GM12878 (cell line): ENCODE measurements at places on chromosomes 16 and 17. TPM values are rescaled to one million over a fixed set of nuclear protein-coding genes. Genes with fewer than 3 reads are reported as not detected.

DNA sequence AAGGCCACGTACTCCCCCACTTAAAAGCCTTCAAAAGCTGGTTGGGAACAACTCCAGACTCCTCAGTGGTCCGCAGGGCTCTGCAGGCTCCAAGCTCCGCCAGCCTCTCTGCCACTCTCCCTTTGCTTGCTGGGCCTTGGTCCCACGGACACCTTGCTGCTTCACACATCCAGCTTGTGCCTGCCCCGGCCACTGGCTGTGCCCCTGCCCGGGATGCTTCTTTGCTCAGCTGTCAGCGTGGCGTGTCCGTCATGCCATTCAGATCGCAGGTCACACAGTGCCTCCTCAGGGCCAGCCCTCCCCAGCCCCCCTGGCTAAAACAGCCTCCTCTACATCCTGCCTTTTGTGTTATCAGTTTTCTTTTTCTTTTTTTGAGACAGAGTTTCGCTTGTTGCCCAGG lies 11.8 kb downstream of the ASPHD1 start:
- DNase-seq = no peak

Gene SOX15
- 0.19 and 0.28 TPM in 2 replicates for total RNA-seq

DNA sequence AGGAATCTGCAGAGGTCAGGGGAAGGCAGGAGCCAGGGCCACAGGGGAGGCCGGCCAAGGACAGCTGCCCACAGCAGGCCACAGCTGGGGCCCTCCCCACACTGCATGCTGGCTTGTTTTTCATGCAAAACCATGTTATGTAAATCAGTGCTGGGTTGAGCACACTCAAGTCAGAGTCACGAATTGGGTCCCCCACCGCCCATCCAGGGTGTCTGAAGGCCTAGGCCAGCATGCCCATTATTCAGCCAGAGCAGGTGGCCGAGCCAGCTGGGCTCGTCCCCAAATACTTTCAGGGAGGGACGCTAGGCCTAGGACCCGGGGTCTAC lies 51.2 kb upstream of the TOB1 start:
- no peak for DNase-seq

Gene CD300LB
- total RNA-seq = 0.08 and 0.23 TPM in 2 replicates

DNA sequence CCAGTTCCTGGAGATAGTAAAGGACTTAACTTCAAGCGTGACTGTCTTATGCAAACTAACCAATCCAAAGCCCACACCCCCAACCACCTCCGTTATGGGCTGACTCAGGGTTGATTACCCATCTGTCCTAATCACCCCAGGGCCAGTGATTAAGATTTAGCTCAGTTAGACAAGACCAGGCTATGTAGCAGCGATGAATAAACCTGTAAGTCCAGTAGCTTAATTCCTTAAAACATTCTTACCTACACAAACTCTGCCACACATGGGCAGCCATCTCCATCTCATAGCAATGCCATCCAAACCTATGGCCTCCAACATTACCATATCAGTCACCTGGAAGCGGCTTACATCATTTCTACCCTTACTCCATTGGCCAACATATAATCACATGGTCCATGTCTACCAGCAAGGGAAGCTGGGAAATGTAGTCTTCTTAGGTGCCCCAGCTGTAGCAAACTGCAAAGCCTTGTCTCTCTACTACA lies 266.7 kb downstream of the SHISA9 start:
- no peak for DNase-seq

- no peak for DNase-seq
Measured at GRCh38 chr16:77043076-77043475, 147.9 kb upstream of the MON1B start.

GRCh38 chr17:61846761-61847375 lies 16.5 kb downstream of the BRIP1 start:
- DNase-seq = no peak

DNA sequence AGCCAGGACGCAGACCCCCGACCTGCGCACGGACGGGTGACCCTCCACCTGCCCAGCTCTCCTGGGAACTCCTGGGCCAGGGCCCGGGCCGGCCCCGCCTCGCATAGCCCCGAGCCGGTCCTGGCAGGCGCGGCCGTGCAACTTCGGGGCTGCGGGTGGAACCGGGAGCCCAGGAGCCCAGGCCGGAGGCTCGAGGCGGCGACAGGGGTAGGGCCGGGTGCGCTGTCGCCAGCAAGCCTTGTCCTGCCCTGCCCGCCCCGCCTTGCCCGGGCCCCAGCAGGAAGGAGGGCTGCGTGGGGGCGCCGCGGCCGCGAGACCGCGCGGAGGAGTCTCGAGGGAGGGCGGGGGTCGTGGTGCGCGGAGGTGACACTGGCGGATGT lies 408 bp downstream of the LMF1 start:
- DNase-seq = no peak

Gene TPSG1
- not detected in 2 replicates for total RNA-seq

DNA sequence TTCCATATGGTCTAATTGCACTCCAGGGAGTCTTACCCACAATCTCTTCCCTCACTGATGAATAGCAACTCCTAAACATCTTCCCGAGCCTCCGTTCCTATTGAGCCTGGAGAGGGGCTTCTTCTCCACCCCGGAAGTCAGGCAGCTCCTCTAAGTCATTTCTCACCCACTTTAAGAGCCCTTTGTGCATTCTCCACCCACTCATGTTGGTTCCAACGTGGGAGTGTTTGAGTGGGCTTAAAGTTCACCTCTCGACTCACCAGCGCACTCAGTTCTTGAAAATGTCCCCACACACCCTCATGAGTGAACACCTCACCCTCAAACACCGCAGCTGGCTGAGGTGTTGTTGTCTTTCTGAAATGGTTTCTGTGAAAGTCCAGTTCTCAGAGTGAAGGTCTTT lies 67.6 kb downstream of the TMEM114 start:
- no peak for DNase-seq

- no peak for DNase-seq
Measured at GRCh38 chr16:17887963-17888362, 417.2 kb upstream of the XYLT1 start.

Gene HS3ST2
- not detected in 2 replicates for total RNA-seq

Gene TAOK1
- total RNA-seq = 26.3 and 27.1 TPM in 2 replicates

DNA sequence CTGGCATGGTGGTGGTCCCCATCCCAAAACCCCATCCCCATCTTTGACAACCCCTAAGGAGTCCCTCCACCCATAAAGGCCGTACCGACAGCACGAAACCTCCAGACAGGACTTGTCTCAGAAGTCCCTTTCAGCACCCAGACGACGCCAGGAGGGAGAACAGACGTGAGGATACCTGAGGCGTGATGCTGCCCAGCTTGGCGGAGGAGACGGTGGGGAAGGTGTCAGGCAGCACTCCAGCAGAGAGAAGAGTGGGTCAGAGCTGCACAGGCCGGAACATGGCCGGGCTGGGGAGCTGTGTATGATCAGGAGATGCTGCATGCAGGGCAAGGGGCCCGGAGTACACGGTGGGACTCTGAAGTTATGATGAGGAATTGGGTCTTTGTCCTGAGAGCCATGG lies 244.2 kb downstream of the GSG1L start:
- DNase-seq = no peak

Gene CDH15
- total RNA-seq = not detected in 2 replicates

Gene SEPTIN1
- total RNA-seq = 124 and 125 TPM in 2 replicates

GRCh38 chr16:57959804-57960203 lies 11.1 kb downstream of the CNGB1 start:
- DNase-seq = no peak

DNA sequence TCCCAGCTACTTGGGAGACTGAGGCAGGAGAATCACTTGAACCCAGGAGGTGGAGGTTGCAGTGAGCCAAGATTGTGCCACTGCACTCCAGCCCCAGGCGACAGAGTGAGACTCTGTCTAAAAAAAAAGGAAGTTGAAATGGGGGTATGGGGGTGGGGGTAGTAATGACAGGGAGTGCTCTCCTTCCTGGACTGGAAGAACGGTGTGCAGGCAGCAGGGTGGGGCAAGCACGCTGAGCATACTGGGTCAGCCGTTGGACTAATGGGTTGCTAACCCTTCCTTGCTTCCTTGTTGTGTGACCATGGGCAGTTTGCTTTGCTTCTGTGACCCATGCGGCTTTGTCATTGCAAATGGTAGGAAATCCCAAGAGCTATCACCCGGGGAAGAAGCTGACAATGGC lies 16.5 kb downstream of the KATNIP start:
- no peak for DNase-seq

Gene AIPL1
- total RNA-seq = not detected in 2 replicates

GRCh38 chr16:8751481-8752311 lies 45.7 kb downstream of the TMEM186 start:
- no peak for DNase-seq

DNA sequence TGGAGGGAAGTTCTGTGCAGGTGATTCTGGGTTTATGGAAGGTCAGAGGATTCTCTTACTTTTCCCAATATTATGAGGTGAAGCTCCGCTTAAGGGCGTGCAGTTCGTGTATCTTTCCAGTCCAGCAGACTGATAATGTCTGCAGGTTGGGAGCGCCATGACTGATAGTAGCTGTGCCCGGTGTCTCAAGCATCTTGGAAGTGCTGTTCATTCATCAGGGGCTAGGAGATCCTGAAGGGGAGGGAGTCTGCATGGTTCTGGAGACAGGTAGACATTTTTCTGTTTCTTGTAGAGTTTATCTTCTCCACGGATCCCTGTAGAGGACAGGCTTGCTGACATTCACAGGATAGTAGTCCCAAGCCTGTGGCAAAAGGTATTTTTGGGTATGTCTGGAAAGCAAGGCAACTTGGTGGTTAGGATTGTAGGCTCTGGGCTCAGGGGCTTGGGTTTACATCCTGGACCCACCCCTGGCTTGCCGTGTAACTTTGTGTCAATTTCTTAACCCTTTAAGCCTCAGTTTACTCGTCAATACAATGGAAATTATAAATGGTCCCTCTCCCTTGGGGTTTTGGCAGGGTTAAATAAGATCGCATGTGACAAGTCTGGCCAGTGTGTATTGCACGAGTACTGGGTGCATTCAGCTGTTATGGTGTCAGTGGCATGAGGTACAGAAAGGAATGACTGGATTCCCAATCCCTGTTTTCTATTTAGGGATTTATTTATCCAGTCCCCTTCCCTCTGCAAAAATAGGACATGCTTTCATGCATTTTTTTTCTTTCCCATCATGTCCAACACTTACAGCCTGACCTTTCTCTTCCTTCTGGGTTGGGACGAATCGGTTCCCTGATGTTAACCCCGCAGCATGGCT lies 8.2 kb downstream of the HLF start:
- DNase-seq = no peak

GRCh38 chr17:62816282-62816839 lies 8.2 kb upstream of the MARCHF10 start:
- DNase-seq = no peak

DNA sequence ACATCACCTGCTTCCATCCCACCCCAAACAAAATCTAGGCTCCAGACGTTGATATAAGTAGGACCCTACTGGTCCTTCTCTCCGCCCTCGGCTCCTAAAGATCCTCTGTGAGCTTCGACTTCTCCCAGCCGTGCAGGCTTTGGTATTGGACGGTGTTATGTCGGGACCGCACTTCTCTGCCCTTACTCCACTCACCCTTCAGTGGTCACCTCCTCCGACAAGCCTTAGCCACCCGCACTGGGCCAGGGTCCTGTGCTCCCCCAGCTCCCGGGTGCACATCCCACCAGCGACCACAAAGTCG lies 1.6 kb downstream of the PSMB10 start:
- DNase-seq = no peak

DNA sequence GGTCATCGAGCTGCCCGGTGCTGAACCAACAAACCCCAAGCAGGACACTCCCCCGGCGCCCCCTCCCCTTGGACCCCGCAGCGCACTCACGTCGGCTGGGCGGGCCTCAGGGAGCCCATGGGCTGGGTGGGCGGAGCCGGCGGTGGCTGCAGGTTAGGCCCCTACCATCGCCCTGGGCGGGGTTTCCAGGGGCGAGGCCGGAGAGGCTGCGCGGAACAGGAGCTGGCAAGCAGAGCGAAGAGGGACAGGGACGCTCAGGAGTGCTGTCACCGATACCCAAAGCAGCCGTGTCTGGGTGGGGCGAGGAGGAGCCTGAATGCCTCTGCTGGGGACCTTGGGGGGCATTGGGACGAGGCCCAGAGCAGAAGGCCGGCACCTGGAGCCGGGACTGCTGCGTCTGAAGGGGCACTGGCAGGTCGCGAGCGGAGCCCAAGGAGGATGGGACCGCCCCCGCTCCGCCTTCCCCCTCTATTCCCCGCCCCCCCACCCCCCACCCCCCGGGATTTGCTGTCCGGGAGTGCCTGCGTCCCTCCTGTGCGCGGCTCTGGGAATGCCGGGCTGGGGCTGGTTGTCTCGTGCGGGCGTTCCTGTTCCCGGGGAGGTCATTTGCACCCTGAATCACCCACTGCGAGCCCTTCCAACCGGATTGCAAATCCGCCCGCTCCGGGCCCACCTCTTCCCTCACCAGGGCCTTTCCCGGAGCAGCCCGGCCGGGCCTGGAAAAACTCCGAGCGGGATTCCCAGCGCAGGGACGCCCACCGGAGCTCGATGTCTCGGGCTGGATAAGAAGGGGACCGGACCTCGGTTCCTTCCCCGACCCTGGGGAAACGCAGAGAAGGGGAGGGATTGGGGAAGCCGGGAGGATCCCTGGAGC lies 902 bp downstream of the ARHGAP27 start:
- DNase-seq = no peak

GRCh38 chr17:62801553-62802114 lies 6.5 kb downstream of the MARCHF10 start:
- no peak for DNase-seq
